ENCODE measurements at places on chromosomes 11 and 22.

- DNase-seq = no peak
Observed at GRCh38 chr22:37044634-37045625, 6.6 kb upstream of the KCTD17 start.

DNA sequence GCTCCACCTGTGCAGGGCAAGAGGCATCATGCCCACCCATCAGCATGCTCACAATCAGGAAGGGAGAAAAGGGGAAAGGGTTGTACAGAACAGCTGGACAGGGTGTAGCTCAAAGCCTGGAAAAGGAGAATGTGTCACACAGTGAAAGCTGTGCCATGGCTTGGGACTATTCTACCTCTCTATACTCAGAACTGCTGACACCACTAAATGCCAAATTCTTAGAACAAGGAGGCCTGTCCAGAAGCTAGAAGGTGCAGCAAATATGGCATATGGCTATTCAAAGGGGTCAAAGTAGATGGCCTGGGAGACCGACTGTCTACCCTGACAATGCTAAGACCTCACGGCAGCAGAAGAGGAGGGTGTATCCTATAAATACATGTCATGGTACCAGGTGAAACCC lies 12.8 kb downstream of the HPS4 start:
- no peak for DNase-seq

GRCh38 chr11:13292970-13293369 lies 15.4 kb downstream of the BMAL1 start:
- DNase-seq = no peak

GRCh38 chr11:71066311-71066710 lies 186.1 kb downstream of the SHANK2 start:
- no peak for DNase-seq

All from activated CD4-positive, alpha-beta T cell treated with anti-CD3 and anti-CD28 coated beads for 4 hours (primary cell).